Naive thymus-derived CD8-positive, alpha-beta T cell (primary cell): ENCODE measurements at places on chromosomes 16 and 17. TPM values are rescaled to one million over a fixed set of nuclear protein-coding genes. Genes with fewer than 3 reads are reported as not detected.

Gene GALNS
- 7.8 TPM for polyA plus RNA-seq

- no peak overlapping the region for H3K4me3 ChIP-seq
- H3K36me3 ChIP-seq = no peaks in the 10 kb centered on the region
- peaks cover 25% of the 10 kb centered on the region for H3K27me3 ChIP-seq
These were observed 15.2 kb downstream of the ZFHX3 start for GRCh38 chr16:73032541-73033270.

DNA sequence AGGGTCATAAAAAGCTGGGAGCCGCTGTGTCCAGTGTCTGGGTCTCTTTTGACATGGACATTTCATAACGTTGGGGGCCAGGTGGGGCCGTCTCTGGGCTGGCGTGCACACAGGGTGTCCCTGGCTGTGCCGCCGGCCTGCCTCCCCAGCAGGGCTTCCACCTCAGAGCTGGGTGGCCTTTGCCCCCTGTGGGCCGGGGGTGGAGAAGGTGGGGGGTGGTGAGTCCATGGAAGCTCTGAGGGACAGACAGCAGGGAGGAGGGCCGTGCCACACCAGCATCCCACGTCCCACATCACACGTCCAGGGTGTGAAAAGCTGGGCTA is 908 bp upstream of the SNAI3 start:
- H3K4me3 ChIP-seq = peak overlapping the region; percentile 82
- H3K27ac ChIP-seq = no peak overlapping the region
- H3K36me3 ChIP-seq = no peaks in the 10 kb centered on the region

- no peaks in the 10 kb centered on the region for H3K36me3 ChIP-seq
- H3K27ac ChIP-seq = no peak overlapping the region
- H3K27me3 ChIP-seq = peaks cover 23% of the 10 kb centered on the region
- H3K4me3 ChIP-seq = no peak overlapping the region
- no peak for DNase-seq
- H3K4me1 ChIP-seq = peaks cover 3% of the 10 kb centered on the region
These were observed 22.8 kb downstream of the ZNF423 start for GRCh38 chr16:49833085-49833484.

DNA sequence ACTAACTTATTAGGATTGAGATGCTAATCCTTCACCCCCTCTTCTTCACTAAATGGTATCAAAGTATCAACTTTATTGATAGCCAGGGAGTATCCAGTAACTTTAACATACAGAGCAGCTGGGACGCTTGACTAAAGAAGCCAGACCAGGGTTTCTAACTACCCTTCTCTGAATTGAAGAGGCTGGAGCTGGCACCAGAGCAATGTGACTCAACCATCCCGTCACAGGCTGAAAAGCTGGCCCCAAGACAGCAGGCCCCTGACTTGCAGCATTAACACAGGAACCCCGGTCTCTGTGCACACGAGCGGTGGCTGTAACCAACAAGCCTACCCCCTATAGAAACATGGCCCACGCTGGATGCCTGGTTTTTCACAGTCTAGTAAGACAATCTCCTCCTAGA is 59.8 kb downstream of the ANKFN1 start:
- H3K36me3 ChIP-seq = peaks cover 4% of the 10 kb centered on the region
- H3K27ac ChIP-seq = no peak overlapping the region
- no peak for DNase-seq
- peaks cover 2% of the 10 kb centered on the region for H3K27me3 ChIP-seq
- H3K4me3 ChIP-seq = no peak overlapping the region
- H3K4me1 ChIP-seq = no peaks in the 10 kb centered on the region

Gene TMEM219
- polyA plus RNA-seq = 157 TPM

Gene CSH2
- polyA plus RNA-seq = not detected

Gene APOH
- polyA plus RNA-seq = not detected

Gene SLC5A2
- 2.5 TPM for polyA plus RNA-seq

Gene BCL6B
- polyA plus RNA-seq = not detected

GRCh38 chr17:81200695-81201580 is 21.8 kb downstream of the CEP131 start:
- H3K36me3 ChIP-seq = no peaks in the 10 kb centered on the region
- no peaks in the 10 kb centered on the region for H3K27me3 ChIP-seq
- H3K4me1 ChIP-seq = no peaks in the 10 kb centered on the region
- no peak overlapping the region for H3K27ac ChIP-seq

GRCh38 chr17:43176119-43176570 is 5.1 kb downstream of the NBR1 start:
- no peaks in the 10 kb centered on the region for H3K36me3 ChIP-seq
- H3K27me3 ChIP-seq = no peaks in the 10 kb centered on the region
- peak; percentile 9 for DNase-seq
- H3K4me3 ChIP-seq = peak overlapping the region; percentile 73

Gene SLC5A11
- polyA plus RNA-seq = not detected

Gene RAMP2
- not detected for polyA plus RNA-seq
